ENCODE measurements at places on chromosomes 1 and 21. TPM values are rescaled to one million over a fixed set of nuclear protein-coding genes. Genes with fewer than 3 reads are reported as not detected.

ANGPTL7 gene
- 1.4 TPM for total RNA-seq

LRRIQ3 gene
- total RNA-seq, result 1.2 TPM

CFAP57 gene
- total RNA-seq, result 0.15 TPM

NAV1 gene
- total RNA-seq, result 11.6 TPM

B3GALT2 gene
- 0.15 TPM for total RNA-seq

NBPF3 gene
- total RNA-seq, result 1.8 TPM

IFNLR1 gene
- total RNA-seq, result 1.9 TPM

KCNE1 gene
- total RNA-seq, result not detected

DNAJC28 gene
- total RNA-seq, result 3.5 TPM

DNA sequence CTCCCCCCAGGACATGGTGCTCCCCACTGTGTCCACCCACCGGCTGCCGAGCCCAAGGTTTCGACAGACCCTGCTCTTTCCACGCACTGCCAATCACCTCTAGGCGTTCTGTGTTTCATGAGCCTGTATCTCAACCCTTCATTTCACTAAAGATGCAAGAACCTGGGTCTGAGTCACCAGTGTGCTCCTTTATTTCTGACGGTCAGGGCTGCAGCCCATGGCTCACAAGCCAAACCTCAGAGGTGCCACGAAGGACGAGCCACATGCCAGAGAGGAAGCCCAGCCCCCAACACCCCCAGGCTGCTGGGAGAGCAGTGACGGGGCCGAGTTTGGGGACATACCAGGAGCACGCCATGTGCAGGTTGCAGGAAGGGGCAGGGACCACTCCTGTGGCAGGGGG, 79.2 kb upstream of the ARHGEF16 start:
- H3K27me3 ChIP-seq, result no peaks in the 10 kb centered on the region
- no peaks in the 10 kb centered on the region for H3K36me3 ChIP-seq
- H3K4me3 ChIP-seq, result no peak overlapping the region
- DNase-seq, result no peak

DNA sequence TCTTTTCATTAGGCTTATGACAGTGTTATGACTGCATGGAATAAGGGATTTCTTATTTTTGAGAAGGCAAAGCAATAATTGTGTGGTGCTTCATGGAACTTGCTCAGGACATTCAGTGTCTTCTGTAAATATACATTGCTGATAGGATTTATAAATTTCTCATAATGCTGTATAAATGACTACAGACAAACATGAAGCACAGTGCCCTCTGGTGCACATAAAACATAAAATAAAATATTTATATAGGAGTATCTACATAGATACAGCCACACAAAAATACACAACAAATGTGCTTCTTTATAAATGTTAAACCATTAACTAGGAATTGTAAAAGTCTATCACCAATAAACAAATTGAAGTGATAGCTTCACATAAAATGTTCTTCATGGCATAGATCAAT, 24.1 kb downstream of the BRINP3 start:
- H3K4me1 ChIP-seq, result no peaks in the 10 kb centered on the region
- no peak overlapping the region for H3K4me3 ChIP-seq
- no peaks in the 10 kb centered on the region for H3K27me3 ChIP-seq
- H3K27ac ChIP-seq, result no peak overlapping the region

GRCh38 chr21:41610042-41610839, 102.3 kb upstream of the TMPRSS2 start:
- H3K4me3 ChIP-seq, result no peak overlapping the region
- peaks cover 38% of the 10 kb centered on the region for H3K27me3 ChIP-seq
- DNase-seq, result no peak

GRCh38 chr1:59520827-59521418, 224.0 kb downstream of the FGGY start:
- no peak overlapping the region for H3K4me3 ChIP-seq
- DNase-seq, result no peak
- no peaks in the 10 kb centered on the region for H3K27me3 ChIP-seq
- H3K27ac ChIP-seq, result peak overlapping the region; percentile 86
- H3K4me1 ChIP-seq, result peaks cover 34% of the 10 kb centered on the region
- H3K36me3 ChIP-seq, result peaks cover 3% of the 10 kb centered on the region

DNA sequence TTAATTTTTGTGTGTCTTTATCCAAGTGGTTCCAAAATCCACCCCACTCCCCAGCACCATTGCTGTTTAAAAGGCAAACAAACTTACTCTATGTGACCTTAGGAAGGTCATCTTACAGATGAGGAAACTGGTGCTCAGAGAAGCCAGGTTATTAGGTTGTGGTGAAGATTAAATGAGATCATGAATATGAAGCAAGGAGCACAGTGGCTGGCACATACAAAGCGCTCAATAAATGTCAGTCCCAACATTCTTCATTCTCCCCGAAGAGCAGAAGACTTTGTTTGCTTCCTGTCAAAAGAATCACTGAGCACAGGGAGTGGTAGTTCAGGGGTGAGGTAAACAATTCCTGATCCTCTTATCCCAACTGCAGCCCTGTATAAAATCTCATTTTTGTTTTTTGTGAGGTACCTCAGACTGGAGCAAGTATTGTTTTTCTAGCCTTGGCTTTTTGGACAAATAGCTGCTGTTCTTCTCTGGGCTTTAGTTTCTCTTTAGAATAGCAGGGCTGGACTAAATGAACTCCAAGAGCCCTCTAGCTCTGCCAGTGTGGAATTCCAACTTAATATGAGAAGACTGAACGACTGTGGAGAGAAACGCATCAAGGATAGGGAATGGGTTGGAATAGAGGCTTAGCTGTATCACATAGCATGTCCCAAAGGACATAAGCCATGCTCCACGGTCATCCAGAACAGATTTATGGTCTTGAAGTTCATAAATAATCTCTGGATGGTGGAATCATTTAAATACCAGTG, 455.3 kb upstream of the USP24 start:
- H3K4me1 ChIP-seq, result peaks cover 7% of the 10 kb centered on the region
- no peaks in the 10 kb centered on the region for H3K36me3 ChIP-seq
- DNase-seq, result no peak
- no peaks in the 10 kb centered on the region for H3K27me3 ChIP-seq

- H3K4me1 ChIP-seq, result no peaks in the 10 kb centered on the region
- no peak for DNase-seq
- H3K27me3 ChIP-seq, result no peaks in the 10 kb centered on the region
- no peak overlapping the region for H3K4me3 ChIP-seq
- no peaks in the 10 kb centered on the region for H3K36me3 ChIP-seq
- no peak overlapping the region for H3K27ac ChIP-seq
Observed at GRCh38 chr1:66166753-66167152, 367.2 kb upstream of the SGIP1 start.

- H3K4me1 ChIP-seq, result no peaks in the 10 kb centered on the region
- no peak for DNase-seq
- no peak overlapping the region for H3K4me3 ChIP-seq
- H3K36me3 ChIP-seq, result no peaks in the 10 kb centered on the region
Observed at GRCh38 chr1:229815076-229815475, 189.0 kb downstream of the URB2 start.

- no peaks in the 10 kb centered on the region for H3K27me3 ChIP-seq
- no peaks in the 10 kb centered on the region for H3K36me3 ChIP-seq
- H3K4me1 ChIP-seq, result no peaks in the 10 kb centered on the region
- H3K27ac ChIP-seq, result no peak overlapping the region
- H3K4me3 ChIP-seq, result no peak overlapping the region
Observed at GRCh38 chr1:1929102-1929638, 10.1 kb upstream of the TMEM52 start.

DNA sequence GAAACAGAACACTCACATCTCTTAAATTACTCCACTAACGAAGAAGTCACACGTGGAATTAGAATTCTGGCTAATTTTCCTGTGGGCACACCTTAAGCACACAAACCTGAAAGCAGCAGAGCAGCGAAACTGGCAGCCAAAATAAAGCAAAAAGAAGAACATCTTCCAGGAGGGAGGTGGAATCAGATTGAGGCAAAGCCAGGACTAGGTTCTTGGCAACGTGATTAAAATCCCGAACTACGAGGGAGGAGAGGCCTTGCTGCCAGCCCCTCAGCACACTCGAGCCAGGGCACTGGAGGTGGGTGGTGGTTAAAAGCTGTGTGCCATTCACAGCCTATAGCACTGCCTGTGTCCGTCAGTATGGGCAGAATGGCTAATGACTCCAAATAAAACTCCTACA, 58.0 kb downstream of the HIVEP3 start:
- H3K4me1 ChIP-seq, result peaks cover 13% of the 10 kb centered on the region
- no peaks in the 10 kb centered on the region for H3K36me3 ChIP-seq

GRCh38 chr1:115712911-115713609, 55.5 kb downstream of the CASQ2 start:
- no peaks in the 10 kb centered on the region for H3K27me3 ChIP-seq
- H3K4me1 ChIP-seq, result no peaks in the 10 kb centered on the region
- no peak for DNase-seq
- no peak overlapping the region for H3K27ac ChIP-seq
- H3K4me3 ChIP-seq, result no peak overlapping the region
- no peaks in the 10 kb centered on the region for H3K36me3 ChIP-seq

GRCh38 chr1:221711656-221712055, 30.2 kb downstream of the DUSP10 start:
- H3K4me3 ChIP-seq, result no peak overlapping the region
- H3K27ac ChIP-seq, result peak overlapping the region; percentile 82
- DNase-seq, result no peak
- H3K27me3 ChIP-seq, result no peaks in the 10 kb centered on the region
- peaks cover 61% of the 10 kb centered on the region for H3K4me1 ChIP-seq

DNA sequence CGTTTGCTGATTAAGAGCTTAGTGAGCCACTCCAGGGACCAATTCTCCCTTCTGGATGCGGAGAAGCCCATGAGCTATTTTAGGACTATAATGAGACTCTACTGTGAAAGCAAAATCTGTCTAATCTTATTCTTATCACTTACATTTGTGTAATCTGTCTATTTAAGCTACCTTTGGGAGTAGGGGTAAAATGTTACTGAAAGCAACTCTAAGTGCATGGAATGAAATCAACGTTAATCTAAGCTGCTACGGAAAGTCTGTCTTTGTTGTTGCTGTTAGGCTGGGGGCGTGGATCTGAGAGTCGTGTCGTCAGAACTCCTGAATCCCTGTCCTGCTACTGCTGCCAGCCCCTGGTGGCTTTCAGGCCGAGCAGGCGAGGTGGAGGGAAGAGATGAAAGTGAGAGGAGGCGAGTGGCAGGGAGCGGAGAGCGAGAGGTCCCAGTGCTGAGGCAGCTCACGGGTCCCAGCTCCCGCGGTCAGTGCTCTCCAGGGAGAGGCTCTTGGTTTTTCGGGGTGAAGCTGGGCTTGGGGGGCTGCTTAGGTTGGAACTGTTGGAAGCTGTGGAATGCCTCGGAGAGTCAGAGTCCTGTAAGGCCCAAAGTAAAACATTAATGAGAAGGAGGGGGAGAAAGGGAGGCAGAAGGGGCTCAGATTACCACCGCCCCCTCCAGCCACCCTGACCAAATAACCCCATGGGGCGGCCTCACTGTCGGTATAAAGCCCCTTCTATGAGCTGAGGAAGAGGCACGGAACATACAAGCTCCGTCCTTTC, 53.9 kb downstream of the COQ8A start:
- H3K27me3 ChIP-seq, result no peaks in the 10 kb centered on the region
- no peaks in the 10 kb centered on the region for H3K36me3 ChIP-seq
- H3K4me3 ChIP-seq, result no peak overlapping the region
- H3K27ac ChIP-seq, result no peak overlapping the region
- H3K4me1 ChIP-seq, result peaks cover 25% of the 10 kb centered on the region

- H3K27me3 ChIP-seq, result peaks cover 5% of the 10 kb centered on the region
- H3K27ac ChIP-seq, result no peak overlapping the region
- H3K36me3 ChIP-seq, result no peaks in the 10 kb centered on the region
- no peak overlapping the region for H3K4me3 ChIP-seq
Observed at GRCh38 chr21:42587036-42587435, 66.4 kb upstream of the PDE9A start.

- H3K27ac ChIP-seq, result no peak overlapping the region
- H3K27me3 ChIP-seq, result peaks cover 6% of the 10 kb centered on the region
- H3K4me3 ChIP-seq, result no peak overlapping the region
- H3K36me3 ChIP-seq, result no peaks in the 10 kb centered on the region
- no peaks in the 10 kb centered on the region for H3K4me1 ChIP-seq
Observed at GRCh38 chr1:204941421-204942338, 71.0 kb downstream of the NFASC start.

Data from psoas muscle (tissue), 8 donors.